Left ventricle myocardium superior (tissue), 1 donor: ENCODE measurements at places on chromosomes 1 and 21.
A peak's percentile ranks its signal among the peaks of the same experiment; 100 is the strongest.

- no peak for DNase-seq
These were observed 1.8 kb upstream of the ZFP69 start for GRCh38 chr1:40475268-40475667.

DNA sequence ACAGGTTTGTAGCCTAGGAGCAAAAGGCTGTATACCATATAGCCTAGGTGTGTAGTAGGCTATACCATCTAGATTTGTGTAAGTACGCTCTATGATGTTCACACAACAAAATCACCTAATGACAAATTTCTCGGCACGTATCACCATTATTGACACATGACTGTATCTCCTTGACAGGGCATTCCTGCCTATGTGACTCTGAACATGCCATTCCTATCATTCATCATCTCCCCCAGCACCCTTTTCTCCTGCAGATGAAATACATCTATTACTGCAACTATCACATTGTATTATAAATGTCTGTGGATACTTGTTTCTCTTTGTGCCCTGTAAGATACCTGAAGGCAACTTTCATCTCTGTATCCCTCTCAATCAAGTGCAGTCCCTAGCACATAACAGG lies 29.9 kb downstream of the TP53BP2 start:
- no peak for DNase-seq

- no peak for DNase-seq
These were observed 3.3 kb upstream of the ADAMTS5 start for GRCh38 chr21:26969971-26970725.

- no peak for DNase-seq
These were observed 8.0 kb downstream of the USP48 start for GRCh38 chr1:21774835-21775549.

GRCh38 chr1:42348498-42348897 lies 13.5 kb upstream of the FOXJ3 start:
- DNase-seq: no peak

DNA sequence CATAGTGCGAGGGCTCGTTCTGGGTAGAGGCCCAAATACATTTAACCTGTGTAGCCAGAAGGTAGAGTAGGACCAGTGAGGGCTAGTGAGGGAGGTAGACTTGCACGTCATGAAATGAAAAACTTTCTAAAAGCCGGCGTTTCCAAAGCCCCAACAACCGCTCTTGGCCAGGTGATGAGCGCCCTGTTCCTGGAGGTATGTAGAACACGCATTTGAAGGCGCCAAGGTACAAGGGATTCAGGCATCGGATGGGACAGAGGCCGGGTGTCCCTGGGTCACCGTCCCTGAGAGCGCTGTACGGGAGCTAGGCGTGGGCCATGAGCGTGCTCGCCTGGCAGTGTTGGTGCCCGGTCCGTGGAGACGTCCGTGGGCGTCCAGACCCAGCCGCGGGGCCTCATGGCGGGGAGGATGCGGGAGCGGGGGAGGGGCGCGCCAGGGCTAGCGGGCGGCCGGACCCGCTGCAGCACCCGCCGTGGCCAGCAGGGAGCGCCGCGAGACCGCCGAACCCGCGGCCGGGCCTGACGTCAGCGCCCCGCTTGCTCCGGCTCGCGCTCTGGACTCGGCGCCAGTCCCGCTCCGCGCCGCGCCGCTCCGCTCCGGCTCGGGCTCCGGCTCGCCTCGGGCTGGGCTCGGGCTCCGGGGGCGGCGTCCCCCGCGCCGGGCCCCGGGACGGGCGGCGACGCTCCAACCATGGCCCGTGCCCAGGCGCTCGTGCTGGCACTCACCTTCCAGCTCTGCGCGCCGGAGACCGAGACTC lies at the start of gene PTPRU:
Gene PTPRU (plus strand): TSS at position 568 of the 757 bp plus-strand sequence. CDS start 123 bp downstream, at position 691.
- peak; percentile 91 for DNase-seq

DNA sequence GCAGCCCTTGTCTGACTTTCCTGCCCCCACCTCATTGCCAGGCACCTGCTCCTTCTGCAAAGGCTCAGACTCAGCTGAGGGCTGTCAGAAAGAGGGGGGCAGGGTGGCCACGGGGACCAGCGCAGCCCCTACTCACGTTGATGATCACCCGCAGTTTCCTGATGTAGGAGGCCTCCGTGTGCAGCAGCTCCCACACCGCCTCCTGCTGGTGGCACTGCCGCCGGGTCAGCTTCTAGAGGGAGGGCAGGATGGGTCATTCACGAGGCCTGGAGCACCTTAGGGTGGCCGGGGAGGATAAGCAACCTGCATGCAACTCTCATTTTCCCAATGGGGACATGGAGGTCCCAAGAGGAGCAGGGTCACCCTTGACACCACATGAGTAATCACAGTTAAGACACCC lies 6.4 kb upstream of the TNFRSF25 start:
- DNase-seq: no peak

GRCh38 chr1:161495490-161495889 lies 9.8 kb upstream of the FCGR2A start:
- no peak for DNase-seq

DNA sequence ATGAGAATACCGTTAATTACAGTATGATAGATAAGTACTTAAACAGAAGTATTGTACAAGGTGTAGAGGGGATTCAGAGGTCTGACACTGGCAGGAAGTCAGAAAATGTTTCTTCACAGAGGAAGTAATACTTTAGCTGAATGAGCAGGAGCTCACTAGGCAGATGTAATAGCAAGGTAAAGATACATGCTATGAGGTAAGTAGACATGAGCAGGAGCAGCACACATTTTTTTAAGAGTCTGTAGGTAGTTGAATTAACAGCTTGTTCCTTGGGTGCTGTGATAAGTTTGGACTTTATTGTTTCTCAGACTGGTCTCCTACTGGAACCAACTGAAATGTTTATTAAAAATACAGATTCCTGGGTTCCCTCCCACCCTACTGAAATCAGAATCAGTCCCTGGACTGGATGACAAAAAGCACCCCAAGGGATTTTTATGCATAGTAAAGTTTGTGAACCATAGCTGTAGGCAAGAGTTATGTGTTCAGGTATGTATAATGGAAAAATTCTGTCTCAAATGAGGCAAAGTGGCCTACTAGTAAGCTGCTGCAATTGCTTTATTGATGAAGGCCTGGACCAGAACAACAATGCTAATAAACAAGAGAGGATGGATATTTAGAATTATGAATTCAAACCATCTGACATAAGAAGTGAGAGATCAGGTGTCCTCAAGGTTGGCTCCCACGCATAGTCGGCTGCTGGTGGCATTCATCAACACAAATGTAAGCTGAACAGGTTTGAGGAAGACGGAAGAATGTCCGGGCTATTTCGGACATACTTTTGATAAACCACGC lies 902 bp downstream of the AP4B1 start:
- no peak for DNase-seq

GRCh38 chr1:172414331-172414730 lies 6.2 kb upstream of the C1orf105 start:
- no peak for DNase-seq

DNA sequence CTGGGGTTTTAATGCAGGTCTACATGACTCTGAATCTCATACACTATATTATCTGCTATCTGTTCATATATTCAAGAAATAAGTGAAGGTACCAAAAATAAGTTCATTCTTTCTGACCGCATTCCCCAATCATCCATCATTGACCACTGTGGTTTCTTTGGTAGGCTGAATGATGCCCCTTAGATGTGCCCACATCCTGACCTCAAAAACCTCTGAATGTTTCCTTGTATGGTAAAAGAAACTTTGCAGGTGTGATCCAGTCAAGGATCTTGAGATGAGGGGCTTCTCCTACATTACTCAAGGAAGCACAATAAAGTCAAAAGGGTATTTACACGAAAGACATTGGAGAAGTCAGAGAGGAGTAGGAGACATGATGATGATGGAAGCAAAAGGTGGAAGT lies 60.6 kb upstream of the LRRC8B start:
- DNase-seq: no peak

GRCh38 chr1:54849219-54850068 lies 37.6 kb downstream of the DHCR24 start:
- DNase-seq: no peak

- DNase-seq: peak; percentile 79
These were observed 4.7 kb downstream of the SORT1 start for GRCh38 chr1:109392788-109393616.

GRCh38 chr1:196856053-196856452 lies 31.8 kb upstream of the CFHR4 start:
- peak; percentile 18 for DNase-seq

DNA sequence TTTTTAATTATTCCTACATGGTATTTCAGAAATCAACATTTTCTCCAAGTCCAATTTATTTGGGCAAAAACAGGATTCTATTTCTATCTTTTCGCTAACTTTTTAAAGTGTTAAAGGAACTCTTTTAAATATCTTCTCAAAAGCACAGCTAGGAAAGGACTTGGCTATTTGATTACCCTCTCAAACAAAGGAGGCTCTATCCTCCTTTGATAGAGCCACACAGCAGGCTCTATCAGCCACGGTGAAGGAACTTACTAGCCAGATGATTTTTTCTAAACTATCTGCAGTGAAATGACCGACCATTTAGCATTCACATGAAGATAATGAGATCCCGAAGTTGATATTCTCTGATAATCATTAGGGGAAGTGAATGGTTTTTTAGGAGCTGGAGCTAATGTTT lies 9.1 kb downstream of the ANGPTL7 start:
- no peak for DNase-seq

DNA sequence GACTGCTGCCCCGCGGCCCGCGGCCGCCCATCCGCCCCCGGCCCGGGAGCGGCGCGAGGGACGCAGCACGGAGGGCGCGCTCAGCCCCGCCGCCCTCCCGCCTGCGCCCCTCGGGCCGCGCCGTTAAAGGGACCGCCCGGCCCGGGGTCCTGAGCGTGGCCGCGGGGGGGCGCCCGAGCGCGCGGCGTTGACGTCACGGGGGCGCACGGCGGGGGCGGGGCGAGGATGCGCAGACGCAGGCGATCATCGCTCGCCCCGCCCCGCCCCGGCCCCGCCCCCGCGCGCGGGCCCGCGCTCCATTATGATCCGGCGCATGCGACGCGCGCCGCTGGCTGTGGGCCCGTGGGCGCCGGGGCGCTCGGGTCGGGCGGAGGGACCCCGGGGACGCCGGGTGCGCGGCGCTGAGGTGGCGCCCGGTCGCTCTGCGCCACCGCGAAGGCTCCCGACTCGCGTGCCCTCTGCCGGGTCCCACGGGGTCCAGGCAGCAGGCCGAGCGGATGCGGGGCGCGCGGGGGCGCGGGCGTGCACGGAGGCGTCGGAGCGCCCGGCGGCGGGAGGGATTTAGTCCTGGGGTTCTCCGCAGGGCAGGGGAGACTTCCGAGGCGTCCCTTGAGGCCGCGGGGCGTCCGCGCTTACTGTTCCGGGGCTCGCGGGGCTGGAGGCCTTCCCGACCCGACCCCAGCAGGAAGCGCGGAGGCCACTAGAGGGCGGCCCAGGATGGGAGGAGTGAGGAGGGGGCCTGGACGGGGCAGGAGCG lies at the start of gene DVL1:
Gene DVL1 (minus strand): TSS at position 163 of the 757 bp plus-strand sequence. CDS start 353 bp downstream, outside the sequence.
- peak; percentile 85 for DNase-seq

DNA sequence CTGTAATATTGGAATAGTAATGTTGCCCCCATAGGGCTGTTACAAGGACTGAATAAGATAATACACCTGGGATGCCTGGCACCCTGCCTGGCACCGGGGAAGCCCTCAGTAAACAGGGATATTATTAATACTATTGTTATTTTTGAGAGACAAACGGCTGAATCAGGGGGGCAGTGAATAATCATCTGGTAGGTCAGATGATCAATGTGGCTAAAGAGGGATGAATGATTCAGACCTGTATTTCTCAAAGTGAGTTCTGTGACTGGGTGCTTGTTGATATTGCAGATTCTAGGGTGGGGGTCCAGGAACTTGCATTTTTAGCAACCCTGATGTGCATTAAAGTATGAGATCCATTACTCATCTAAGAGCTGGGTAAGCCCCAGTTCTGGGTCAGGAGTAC lies 46.2 kb upstream of the BCL10 start:
- DNase-seq: no peak

DNA sequence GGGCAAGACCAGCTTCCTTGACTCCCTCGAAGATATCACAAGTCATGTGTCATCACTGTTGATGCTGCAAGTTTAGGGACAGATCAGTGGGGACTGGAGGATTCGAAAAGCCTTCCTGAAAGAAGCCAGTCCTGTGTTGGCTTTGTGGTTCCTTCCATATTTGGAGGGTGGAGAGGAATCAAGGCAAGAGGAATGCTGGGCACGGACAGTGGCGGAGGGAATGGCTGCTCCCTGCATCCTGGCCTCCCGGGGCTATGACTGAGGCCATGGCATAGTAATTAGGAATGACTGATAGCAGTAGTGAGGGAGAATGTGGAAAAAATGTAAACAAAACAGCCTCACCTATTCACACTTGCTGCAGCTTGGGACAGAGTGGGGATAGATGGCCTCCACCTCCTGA lies 36.4 kb downstream of the VANGL1 start:
- no peak for DNase-seq

- no peak for DNase-seq
These were observed 11.7 kb downstream of the URB2 start for GRCh38 chr1:229637746-229638145.

DNA sequence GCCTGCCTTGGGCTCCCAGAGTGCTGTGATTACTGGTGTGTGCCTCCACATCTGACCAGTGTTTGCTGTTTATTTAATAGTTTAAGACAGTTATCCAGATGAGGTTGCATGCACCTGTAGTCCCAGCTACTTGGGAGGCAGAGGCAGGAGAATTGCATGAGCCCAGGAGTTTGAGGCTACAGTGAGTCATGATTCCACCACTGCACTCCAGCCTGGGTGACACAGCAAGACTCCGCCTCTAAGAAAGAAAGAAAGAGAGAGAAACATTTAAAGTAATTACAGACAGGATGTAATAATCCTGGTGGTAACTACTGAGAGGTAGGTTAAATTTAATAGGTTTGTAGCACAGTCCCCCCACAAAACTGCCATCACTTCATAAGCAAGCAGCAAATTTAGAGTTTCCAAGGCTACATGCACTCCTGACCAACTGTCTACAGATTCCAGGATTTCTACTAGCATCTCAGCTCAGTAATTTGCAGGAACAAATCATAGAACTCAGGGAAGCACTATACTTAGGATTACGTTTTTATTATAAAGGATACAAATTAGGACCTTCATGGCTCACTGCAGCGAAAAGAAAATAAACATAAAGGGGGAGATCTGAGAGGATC lies 89.6 kb downstream of the PKN2 start:
- DNase-seq: no peak

- DNase-seq: no peak
These were observed 14.6 kb upstream of the TTC4 start for GRCh38 chr1:54701066-54701465.

- DNase-seq: no peak
These were observed 84.3 kb downstream of the TENT5C start for GRCh38 chr1:117689997-117690625.

- DNase-seq: no peak
These were observed 293.6 kb downstream of the HLX start for GRCh38 chr1:221172841-221173240.

DNA sequence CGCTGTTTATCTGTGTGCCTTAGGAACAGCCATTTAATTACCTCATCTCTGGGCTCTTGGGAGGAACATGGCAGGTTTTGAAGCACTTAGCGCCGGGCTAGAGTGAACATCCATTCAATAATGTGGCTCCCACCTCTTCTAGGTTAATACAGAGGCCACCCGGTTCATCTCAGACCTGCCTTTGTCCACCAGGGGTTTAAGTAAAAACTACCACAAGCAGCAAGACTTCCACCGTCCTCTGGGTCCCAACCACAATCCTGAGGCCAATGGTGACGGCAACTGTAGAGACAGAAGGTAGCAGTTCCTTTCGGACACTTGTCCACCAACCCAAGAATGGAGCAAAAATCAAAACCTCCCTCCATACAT lies 924 bp upstream of the DDOST start:
- no peak for DNase-seq
